ENCODE measurements at places on chromosomes 7 and 10. TPM values are rescaled to one million over a fixed set of nuclear protein-coding genes. Genes with fewer than 3 reads are reported as not detected.
A peak's percentile ranks its signal among the peaks of the same experiment; 100 is the strongest.

- no peak overlapping the region for H3K27ac ChIP-seq
- H3K4me1 ChIP-seq = peaks cover 5% of the 10 kb centered on the region
- H3K27me3 ChIP-seq = no peaks in the 10 kb centered on the region
- peak; percentile 65 for DNase-seq
- H3K36me3 ChIP-seq = no peaks in the 10 kb centered on the region
Measured at GRCh38 chr7:46454816-46455215, 533.7 kb upstream of the IGFBP3 start.

DNA sequence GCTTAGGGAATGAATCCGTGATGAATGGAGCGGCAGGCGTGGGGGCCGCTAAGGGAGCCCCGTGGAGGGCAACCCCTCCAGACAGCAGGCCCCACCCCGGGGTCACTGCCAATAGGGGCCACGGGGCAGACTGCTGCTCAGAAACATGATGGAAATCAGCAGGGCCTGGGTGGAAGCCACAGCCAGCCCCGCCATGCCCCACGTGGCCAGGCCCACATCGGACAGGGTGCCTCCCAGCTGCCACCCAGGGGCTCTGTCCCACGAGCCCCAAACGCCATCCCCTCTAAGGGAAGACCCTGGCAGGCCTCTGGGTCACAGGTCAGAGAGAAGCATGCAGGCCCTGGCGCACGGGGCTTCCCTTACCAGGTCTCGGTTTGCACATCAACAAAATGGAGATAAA lies 28.4 kb downstream of the TNRC18 start:
- no peak overlapping the region for H3K27ac ChIP-seq
- peaks cover 14% of the 10 kb centered on the region for H3K36me3 ChIP-seq
- H3K4me3 ChIP-seq = no peak overlapping the region
- H3K4me1 ChIP-seq = no peaks in the 10 kb centered on the region
- no peak for DNase-seq

DNA sequence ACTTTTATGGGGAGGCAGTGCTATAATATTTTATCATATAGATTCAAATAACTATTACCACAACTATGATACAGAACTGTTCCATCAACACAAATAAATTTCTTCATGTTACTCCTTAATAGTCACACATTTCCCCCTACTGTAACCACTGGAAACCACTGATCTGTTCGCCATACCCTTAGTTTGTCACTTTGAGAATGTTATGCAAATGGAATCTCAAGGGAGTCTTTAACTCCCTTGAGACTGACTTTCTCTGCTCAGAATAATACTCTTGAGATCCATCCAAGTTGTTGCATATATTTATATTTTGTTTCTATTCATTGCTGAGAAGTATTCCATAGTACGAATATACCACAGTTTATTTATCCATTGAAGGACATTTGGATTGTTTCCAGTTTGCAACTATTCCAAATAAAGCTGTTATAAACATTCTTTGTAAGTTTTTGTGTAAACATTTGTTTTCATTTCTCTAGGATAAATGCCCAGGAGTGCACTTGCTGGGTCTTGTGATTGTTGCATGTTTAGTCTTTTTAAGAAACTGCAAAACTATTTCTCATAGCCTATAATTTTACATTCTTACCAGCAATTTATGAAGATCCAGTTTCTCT lies 19.7 kb upstream of the PON2 start:
- DNase-seq = peak; percentile 26
- no peaks in the 10 kb centered on the region for H3K4me1 ChIP-seq
- no peaks in the 10 kb centered on the region for H3K27me3 ChIP-seq
- H3K36me3 ChIP-seq = no peaks in the 10 kb centered on the region
- H3K4me3 ChIP-seq = no peak overlapping the region

DNA sequence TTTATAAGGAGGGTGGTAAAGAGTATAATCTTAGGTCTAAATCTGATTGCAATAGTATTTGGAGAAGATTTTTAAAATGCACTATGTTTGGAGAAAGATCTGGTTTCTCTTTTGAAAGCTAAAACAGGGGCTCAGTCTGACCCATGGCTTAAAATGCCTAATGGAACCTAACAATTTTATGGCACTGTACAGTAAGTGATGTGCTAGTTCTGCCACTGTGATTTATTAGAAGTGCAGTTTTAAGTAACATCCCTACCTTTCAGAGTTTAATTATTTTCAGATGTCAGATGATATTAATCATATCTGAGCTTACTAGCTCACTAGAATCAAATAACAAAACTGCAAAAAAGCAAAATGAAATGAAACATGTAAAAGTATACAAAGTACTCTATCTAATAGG lies 514.7 kb upstream of the KCND2 start:
- no peaks in the 10 kb centered on the region for H3K27me3 ChIP-seq
- H3K36me3 ChIP-seq = no peaks in the 10 kb centered on the region
- no peak overlapping the region for H3K4me3 ChIP-seq
- no peaks in the 10 kb centered on the region for H3K4me1 ChIP-seq
- DNase-seq = no peak

DNA sequence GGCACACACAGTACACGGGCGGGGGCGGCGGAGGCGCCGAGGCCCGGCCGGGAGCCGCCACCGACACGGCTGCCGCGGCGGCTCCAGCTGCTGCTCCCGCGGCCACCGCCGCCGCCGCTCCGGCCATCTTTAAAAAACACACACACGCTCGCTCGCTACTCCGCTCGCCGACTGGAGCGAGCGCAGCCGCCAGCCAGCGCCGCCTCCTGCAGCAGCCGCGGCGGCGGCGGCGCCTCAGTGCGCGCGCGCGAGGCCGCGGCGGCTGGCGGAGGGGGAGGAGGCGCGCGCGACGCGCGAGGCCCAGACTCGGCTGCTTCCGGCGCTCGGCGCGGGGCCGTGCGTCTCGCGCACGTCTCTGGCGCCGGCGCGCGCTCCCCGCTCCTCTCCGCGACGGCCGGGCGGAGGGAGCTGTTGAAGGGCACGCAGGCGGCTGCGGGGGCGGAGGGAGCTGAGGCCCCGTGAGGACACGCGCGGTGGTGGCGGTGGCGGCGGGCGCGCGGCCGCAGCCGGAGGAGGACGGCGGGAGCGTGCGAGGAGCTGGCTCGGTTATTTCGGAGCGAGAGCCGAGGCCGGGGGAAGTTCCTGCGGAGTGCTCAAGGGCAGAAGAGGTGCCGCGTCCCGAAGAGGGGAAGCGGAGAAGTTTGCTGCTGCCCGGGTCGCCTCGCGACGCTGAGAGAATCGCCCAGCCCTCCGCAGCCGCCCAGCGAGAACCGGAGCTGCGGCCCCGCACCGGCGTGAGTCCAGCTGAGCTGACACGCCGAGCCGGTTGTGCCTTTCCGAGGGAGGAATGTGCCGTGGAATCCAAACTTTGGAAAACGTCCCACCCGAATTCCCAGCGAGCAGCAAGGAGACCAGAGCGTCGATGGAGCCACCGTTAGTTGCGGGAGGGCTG lies at the start of gene KDM7A:
TSS of gene KDM7A (minus strand) at position 173 of the 892 bp plus-strand sequence. CDS start at position 127, 46 bp downstream.
- DNase-seq = peak; percentile 91
- peak within 1 kb of the TSS; percentile 80 for H3K27ac ChIP-seq
- H3K36me3 ChIP-seq = no peaks in the 10 kb centered on the region
- H3K27me3 ChIP-seq = peaks cover 7% of the 10 kb centered on the region
- H3K4me3 ChIP-seq = peak within 1 kb of the TSS; percentile 85

GRCh38 chr10:96500519-96500918 lies 13.2 kb downstream of the TLL2 start:
- H3K27ac ChIP-seq = no peak overlapping the region
- H3K4me1 ChIP-seq = no peaks in the 10 kb centered on the region
- no peaks in the 10 kb centered on the region for H3K36me3 ChIP-seq
- no peak overlapping the region for H3K4me3 ChIP-seq
- DNase-seq = no peak
- H3K27me3 ChIP-seq = no peaks in the 10 kb centered on the region

- H3K36me3 ChIP-seq = no peaks in the 10 kb centered on the region
- no peaks in the 10 kb centered on the region for H3K27me3 ChIP-seq
- no peak overlapping the region for H3K4me3 ChIP-seq
- H3K4me1 ChIP-seq = no peaks in the 10 kb centered on the region
Measured at GRCh38 chr10:33098951-33099663, 141.1 kb upstream of the ITGB1 start.

GRCh38 chr10:46537309-46537708 lies 19.1 kb downstream of the GPRIN2 start:
- H3K36me3 ChIP-seq = no peaks in the 10 kb centered on the region
- no peaks in the 10 kb centered on the region for H3K4me1 ChIP-seq
- no peak for DNase-seq
- no peak overlapping the region for H3K4me3 ChIP-seq
- peaks cover 12% of the 10 kb centered on the region for H3K27me3 ChIP-seq

DNA sequence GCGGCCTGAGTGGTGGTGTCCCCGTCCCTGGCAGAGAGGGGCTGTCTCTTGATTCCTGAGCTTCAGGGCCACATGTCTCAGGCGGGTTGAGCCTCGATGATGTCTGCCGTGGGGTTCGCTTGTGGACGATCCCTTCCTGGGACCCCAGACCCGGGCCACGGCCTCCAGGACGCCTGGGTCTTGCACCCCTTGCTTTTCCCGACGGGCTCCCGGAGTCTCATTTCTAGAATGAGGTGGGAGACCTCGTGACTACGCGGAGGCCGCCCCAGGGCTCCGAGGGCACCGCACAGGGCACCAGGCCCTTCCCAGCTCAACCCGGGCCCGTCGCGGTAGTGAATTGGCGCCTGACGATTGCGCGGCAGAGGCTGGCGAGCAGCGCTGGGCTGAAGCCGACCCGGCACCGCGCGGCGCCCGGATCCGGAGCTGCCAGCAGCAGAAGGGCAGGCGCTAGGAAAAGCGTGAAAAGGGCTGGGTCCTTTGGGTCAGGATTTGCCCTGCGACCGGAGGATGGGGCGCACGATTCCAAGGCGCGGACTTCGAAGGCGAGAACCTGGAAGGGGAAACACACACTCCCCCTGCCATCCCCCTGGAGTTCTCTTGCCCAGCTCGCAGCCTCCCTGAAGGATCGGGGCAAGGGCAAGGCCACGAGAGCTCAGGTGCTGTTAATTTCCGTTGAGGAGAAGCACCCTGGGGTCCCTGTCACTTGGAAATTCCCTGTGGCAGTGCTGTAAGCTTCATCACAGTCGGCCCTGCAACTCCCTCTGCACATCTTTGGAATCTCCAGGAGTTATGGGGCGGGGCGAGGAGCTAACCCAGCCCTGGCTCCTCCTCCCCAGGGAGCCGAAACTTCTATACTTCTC lies 15.5 kb downstream of the TLX1 start:
- H3K36me3 ChIP-seq = no peaks in the 10 kb centered on the region
- peaks cover 65% of the 10 kb centered on the region for H3K27me3 ChIP-seq
- DNase-seq = no peak
- H3K4me3 ChIP-seq = no peak overlapping the region
- H3K27ac ChIP-seq = no peak overlapping the region

DNA sequence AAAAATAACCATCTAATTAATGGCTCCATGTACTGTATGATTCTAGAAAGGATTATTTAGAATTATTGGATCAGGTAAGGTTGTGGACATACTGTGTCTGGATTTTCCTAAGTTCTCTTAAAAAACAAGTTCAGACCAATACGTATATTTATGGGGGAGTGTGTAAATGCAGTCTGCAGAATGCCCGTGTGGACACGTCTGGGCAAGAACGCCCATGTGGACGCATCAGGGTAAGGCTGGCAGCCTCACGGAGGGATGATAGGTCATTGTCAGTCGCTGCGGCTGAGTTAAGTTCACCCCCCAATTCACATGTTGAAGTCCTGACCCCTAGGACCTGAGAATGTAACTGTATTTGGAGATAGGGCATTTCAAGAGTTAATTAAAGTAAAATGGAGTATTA lies 160.0 kb upstream of the SHH start:
- H3K4me1 ChIP-seq = no peaks in the 10 kb centered on the region
- DNase-seq = no peak
- no peaks in the 10 kb centered on the region for H3K36me3 ChIP-seq
- H3K4me3 ChIP-seq = no peak overlapping the region
- H3K27ac ChIP-seq = no peak overlapping the region

GSTO1 gene
- 151 TPM for total RNA-seq

NKX1-2 gene
- total RNA-seq = not detected

INMT gene
- 75.8 TPM for total RNA-seq

LRRC17 gene
- total RNA-seq = 12.6 TPM

CYP51A1 gene
- total RNA-seq = 784 TPM

SPDYE8 gene
- not detected for total RNA-seq

BAMBI gene
- total RNA-seq = 4.6 TPM

PSAP gene
- total RNA-seq = 1,180 TPM

RAPGEF5 gene
- total RNA-seq = 1.5 TPM
